ENCODE measurements at places on chromosomes 1 and 21. TPM values are rescaled to one million over a fixed set of nuclear protein-coding genes. Genes with fewer than 3 reads are reported as not detected.

GRCh38 chr1:181077576-181078242, 10.8 kb upstream of the IER5 start:
- peak; percentile 49 for DNase-seq

DNA sequence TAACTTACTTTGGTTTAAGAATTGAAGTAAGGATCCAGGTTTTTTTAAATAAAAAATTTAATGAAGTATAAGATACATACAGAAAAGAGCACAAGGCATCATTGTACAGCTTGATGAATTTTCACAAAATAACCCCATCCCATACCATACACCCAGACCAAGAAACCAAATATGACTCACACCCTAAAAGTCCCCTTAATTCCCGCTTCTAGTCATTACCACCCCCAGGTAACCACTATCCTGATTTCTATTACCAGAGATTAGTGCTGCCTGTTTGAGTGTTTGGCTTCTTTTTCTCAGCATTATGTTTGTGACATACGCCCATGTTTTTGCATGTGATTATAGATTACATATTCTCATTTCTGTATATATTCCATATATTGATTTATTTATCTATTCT, 98.5 kb upstream of the HIVEP3 start:
- no peak for DNase-seq

DNA sequence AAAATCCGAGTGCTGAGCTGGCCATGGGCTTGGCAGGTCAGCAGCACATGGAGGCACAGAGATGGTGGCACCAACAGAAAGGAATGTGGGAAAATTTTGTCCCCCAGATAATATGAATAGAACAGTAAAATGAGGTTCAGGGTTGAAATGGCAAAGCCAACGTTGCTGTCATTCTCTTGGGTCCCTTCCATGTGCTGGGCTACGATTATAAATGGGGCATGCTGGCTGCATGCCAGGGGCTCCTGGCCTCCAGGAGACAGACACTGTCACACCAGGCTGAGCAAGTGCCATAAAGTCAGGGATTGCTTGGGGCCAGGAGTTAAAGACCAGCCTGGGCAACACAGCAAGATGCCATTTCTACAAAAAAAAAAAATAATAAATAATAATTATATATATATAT, 77.1 kb downstream of the TOMM20 start:
- DNase-seq = no peak

DNA sequence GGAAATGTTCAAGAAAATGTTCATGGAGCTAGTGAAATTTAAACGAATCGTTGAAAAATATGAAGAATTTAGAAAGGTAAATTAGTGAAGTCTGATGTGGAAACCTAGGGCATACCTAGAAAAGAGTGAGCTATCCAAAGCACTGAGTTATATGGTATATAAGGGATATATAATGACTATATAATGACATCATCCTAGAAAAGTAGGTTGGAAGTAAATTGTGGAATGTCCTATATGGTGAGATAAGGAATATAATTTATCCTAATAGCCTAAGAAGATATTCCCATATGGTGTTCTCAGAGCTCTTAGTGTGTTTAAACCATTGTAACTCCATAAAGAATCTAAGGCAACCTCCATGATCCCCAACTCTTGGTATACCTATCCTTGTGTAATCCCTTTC, 876.4 kb upstream of the ADGRL2 start:
- no peak for DNase-seq

OR2T2 gene
- not detected for total RNA-seq

PLPP3 gene
- total RNA-seq = 1.6 TPM
